ENCODE measurements at places on chromosomes 1 and 21.

DNA sequence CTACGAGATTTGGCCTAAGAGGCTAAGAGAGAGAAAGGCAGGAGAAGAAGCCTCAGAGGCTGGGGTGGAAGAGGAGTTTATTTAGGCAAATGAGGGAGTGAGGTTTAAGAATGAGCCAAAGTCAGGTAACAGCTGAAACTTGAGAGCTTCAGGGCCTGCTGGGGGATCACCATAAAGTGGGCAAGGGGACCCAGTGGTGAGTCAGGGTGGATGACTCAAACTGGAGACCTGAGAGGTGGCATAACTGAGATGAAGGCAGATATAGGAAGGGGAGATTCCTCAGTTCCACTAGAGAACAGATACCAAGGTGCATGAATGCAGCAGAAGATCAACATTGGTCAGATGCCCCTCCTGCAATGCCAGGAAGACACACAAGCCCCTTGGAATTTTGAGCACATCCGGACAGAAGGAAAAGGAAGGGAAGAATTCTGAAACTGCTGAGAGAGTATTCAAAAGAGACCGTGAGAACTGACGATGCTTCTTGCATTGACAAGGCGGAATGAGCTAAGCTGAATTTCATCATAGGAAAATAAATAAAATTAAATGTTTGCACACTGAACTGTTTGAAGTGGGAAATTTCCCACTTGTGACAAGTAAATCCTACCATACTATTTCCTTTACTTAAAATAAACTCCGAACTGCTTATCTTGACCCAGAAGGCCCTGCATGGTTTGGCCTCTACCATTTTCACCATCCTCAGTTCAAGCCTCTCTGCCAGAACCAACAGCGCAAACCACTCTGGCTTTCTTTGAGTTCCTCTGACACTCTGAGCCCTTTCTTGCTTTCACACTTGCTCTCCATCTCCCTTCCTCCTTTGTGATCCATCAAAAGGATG is 94.1 kb downstream of the NMNAT2 start:
- DNase-seq: no peak

DNA sequence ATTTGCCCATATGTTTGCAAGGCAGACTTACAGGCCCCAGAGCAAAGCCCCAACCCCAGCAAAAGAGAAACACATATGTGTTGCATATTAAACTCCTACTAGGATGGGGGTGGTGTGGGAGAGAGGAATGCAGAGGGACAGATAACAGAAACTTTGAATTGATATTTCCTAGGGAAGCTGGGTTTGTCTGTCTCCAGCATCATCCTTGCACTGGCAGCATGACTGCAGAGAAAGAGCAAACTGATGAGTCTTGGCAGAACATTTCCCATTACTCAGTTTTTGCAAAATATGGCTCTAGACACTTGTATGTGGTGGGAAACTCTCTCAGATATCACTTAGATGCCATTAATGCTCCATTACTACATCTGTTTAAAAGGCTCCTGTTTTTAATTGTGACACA is 43.8 kb upstream of the MARK1 start:
- no peak for DNase-seq

DNA sequence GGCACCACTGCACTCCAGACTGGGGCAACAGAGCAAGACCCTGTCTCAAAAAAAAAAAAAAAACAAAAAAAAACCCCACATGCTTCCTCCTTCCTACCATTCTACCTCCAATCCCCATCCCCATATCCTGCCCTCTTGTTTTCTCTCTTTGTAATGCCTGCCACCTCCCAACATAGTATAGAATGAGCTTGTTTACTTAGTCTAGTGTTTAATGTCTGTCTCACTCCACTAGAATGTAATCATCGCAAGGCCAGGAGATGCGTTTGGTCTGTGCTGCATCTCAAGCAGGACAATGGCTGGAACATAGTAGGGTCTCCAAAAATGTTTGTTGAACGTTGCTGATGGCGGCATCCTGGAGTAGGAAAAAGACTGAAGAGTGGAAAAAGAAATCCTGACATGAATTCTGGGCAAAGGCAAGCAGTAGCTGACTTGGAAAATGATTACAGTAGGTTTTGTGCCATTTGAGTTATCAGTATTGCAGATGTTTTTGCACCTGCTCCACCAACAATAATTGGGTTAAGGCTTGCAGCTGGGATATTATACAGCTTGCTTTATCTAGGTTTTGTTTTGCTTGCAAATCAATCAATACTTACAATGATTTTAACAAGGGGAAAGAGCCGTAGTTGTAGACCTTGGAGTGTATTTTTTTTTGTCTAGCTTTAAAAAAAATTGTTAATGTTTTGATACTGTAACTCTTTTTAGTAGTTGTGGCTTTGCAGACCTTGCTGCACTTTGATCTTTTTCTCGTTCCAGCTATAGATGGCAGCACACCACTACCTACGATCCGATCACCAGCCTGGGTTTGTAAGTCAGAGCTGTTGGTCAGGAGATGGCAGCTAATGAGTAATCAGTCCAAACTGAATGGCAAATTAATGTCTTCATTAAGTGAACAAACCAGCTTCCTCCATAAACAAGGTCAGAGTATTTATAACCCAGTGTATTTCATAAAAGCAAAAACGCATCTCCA is 62.4 kb downstream of the BACH1 start:
- DNase-seq: no peak

- no peak for DNase-seq
Observed at GRCh38 chr21:40018871-40019475, 151.7 kb downstream of the PCP4 start.

DNA sequence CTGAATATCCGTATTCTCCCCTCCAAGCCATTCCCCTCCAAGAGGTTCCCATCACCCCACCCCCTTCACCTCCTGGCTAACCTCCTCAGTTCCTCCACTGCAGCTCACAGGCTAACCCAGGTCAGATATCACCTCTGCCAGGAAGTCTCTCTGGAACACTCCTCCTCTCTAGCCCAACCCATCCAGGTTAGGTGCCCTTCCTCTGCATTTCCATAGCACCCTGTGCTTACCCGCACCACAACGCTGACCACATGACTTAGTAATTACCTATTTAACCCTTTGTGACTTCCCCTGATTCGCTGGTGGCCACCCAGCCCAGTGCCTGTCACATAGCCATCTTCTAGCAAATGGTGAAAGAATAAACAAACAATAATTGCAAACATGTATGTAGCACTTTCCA is 49.5 kb upstream of the IFFO2 start:
- DNase-seq: no peak

DNA sequence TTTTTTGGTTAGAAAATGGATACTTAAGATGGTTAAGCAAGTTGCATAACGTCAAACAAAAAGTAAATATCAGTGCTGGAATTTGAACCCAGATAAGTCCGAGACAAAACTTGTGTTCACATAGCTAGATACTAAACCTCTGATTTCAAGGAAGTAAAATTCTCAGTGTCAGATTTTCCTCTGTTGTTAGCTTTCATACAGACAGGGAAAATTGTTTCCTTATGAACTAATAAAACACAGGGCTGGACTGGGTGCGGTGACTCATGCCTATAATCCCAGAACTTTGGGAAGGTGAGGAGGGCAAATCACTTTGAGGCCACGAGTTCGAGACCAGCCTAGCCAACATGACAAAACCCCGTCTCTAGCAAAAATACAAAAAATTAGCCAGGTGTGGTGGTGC is 51.3 kb downstream of the PCNX2 start:
- DNase-seq: no peak

DNA sequence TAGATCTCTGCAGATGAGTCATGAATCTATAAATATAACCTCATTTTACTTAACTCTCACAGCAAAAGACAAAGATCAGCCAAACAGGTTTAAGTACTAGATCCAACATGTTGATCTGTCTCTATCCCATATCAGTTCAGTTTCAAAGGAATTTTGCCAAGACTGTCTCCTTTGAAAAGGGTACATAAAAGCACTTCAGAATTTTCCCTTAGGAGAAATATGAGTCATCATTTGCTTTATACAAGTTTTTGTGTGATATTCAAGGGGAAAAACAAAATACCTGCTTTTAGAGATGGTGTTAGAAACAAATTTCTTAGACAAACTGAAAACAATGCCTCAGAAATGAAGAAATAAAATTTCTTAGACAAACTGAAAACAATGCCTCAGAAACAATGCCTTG is 73.5 kb upstream of the LRRC7 start:
- DNase-seq: no peak

- no peak for DNase-seq
Observed at GRCh38 chr1:219666242-219666641, 53.3 kb upstream of the ZC3H11B start.

DNA sequence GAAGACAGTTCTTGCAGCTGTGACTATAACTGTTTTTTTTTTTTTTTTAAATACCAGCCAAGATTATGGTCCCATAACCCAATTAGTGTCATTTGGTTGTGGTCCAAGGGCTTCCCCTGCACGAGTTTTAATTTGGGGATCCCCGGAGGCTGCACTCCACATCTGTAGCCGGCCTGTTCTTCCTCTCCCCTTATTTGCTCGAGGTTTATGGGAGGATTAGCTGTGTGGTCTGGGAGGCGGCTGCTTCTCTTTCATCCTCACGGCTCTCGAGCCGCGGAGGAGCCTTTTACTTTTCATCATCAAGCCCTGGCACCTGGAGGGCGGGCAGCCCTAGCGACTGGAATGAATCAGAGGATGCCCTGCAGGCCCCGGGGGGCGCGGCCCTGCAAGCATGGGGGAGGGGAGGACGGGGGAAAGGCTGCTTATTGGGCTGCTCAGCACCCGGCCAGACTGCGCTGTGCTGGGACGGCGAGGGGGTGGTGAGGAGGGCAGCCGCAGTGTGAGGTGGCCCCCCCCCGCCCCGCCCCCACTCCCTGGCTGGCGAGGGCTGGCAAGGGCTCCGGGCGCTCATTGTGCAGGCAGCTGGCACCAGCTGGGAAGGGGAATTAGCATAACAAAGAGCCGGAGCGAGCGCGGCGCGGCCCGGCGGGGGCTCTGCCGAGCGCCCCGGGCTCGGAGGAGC is 18.5 kb downstream of the SERTAD4 start:
- no peak for DNase-seq

GRCh38 chr1:224375059-224375458 is 18.4 kb downstream of the CNIH4 start:
- no peak for DNase-seq

GRCh38 chr1:59391212-59392179 is 94.6 kb downstream of the FGGY start:
- DNase-seq: no peak

DNA sequence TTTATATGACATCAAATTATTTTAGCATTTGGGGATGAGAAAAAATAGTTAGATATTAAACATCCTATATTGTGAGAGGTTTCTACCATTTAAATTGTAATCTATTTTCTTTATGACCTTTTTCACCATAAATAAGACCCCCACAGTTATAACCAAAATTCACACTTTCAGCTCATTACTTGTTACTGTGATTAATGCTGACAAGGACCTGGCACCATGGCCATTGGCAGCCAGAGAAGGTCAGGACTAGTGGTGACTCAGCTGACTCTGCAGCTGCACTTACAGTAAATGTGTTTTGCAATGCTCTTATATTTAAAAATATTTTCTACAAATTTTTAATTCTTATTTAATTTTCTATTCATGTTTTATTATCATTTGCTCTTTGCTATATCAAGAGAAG is 133.3 kb upstream of the C1orf105 start:
- DNase-seq: peak; percentile 94

DNA sequence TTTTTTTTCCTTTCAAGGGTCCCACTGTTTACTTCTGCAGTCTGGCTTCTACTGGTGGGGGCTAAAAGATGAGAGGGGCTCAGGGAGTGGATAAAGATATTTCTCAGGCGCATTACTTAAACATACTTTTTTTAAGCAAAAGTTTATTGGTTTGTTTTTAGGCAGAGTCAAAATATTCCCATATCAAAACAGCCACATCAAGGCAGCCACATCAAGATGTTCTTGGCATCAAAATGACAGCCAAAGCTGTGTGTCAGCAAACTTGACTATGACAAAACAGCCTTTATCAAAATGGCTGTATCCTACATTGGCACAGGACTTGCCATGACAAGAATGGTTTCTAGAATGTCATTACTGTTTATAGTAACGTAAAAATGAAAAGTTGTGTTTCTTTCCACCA is 22.1 kb upstream of the RASAL2 start:
- DNase-seq: no peak

DNA sequence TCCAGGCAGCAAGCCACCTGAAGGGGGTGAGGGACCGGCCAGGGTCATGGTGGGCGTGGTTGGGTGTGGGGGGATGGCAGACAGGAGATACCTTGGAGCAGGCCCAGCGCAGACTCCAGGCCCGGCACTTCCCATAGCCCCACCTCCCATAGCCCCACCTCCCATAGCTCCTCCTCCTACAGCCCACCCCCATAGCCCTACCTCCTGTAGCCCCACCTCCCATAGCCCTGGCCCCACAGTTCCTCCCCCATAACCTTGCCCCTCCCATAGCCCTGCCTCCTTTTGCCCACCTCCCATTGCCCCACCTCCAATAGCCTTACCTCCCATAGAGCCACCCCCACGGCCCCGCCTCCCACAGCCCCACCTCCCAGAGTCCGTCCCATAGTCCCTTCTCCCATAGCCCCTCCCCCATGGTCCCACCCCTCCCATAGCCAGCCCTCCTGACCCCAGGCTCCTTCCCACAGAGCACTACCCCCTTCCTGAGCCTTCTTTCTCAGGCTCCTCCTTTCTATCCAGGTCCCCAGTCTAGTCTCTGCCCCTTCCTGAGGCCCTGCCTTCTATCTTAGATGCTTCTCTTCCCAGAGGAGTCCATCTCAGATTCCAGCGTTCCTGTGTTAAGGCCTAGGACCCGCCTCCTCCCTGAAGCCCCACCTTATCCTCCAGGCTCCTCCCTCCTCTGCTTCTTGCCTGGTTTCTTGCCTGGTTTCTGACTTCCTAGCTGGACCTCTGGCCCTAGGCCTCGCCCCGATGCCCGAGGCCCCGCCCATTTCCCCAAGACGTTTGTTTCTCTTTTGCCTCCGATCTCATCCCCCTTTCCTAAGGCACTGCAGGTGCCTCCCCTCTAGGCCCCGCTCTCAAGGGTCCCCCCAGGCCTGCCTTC is 46.8 kb downstream of the PTPRU start:
- no peak for DNase-seq

GRCh38 chr1:4156241-4156973 is 256.3 kb upstream of the C1orf174 start:
- DNase-seq: no peak

DNA sequence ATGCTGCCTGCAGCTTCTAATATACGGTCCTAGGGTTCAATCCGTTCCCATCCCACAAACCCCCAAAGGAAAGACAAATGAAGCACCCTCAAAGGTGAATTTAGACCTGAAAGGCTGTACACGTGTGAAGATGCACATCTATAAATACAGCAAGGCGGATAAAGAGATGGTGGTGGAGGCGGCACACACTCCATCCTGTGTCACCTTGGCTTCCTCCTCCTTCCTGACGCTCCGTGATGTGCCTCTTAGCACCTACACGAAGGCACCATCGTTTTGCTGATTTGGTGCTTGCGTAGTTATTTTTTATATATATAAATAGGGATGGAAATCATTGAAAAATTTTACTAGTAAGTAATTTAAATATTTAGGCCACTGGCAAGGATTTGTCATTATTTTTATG is 359.4 kb downstream of the NPHP4 start:
- DNase-seq: no peak

GRCh38 chr1:56227886-56228285 is 351.5 kb downstream of the PLPP3 start:
- no peak for DNase-seq

GRCh38 chr1:220067269-220068204 is 21.2 kb upstream of the EPRS1 start:
- no peak for DNase-seq
